ENCODE measurements at places on chromosomes 7 and 10. TPM values are rescaled to one million over a fixed set of nuclear protein-coding genes. Genes with fewer than 3 reads are reported as not detected.
A peak's percentile ranks its signal among the peaks of the same experiment; 100 is the strongest.

PNLIP gene
- total RNA-seq, result 0.15 TPM

CTAGE6 gene
- not detected for total RNA-seq

DNA sequence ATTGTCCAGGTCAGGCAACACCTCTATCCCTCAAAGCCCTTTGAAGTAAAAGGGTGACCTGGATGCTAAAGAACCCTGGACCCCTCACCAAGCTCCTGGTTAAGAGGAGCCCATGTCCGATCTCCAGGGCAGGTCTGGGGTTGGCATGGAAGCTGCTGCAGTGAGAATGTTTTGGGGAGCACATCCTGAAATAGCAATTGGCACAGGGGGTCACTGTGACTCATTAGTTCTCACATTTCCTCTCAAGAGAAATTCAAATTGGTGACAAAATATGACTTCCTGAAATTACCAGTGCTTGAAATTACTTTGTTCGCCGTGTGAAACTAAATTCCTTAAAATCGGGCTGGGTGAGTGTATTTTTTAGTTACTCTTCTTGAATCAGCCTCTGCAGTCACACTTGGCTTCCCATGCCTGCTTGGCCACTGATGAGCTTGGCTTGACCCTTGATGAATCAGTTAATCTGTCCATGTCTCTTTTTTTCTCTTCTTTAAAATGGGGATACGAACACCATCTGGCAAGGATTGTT lies 18.8 kb upstream of the ARHGAP22 start:
- no peaks in the 10 kb centered on the region for H3K4me1 ChIP-seq
- no peak overlapping the region for H3K27ac ChIP-seq
- H3K36me3 ChIP-seq, result no peaks in the 10 kb centered on the region
- no peak for DNase-seq
- no peak overlapping the region for H3K4me3 ChIP-seq

IMMP2L gene
- total RNA-seq, result 27.3 TPM

GRCh38 chr7:139715194-139715815 lies 62.5 kb downstream of the HIPK2 start:
- no peak overlapping the region for H3K4me3 ChIP-seq
- no peaks in the 10 kb centered on the region for H3K27me3 ChIP-seq
- no peaks in the 10 kb centered on the region for H3K36me3 ChIP-seq
- peak overlapping the region; percentile 74 for H3K27ac ChIP-seq
- H3K4me1 ChIP-seq, result peaks cover 30% of the 10 kb centered on the region
- DNase-seq, result no peak

GJD4 gene
- total RNA-seq, result not detected

GRCh38 chr7:5139998-5140397 lies 50.0 kb upstream of the WIPI2 start:
- H3K27me3 ChIP-seq, result no peaks in the 10 kb centered on the region
- no peak overlapping the region for H3K4me3 ChIP-seq
- no peaks in the 10 kb centered on the region for H3K4me1 ChIP-seq
- no peaks in the 10 kb centered on the region for H3K36me3 ChIP-seq

ERVW-1 gene
- not detected for total RNA-seq

GRCh38 chr10:49116509-49117375 lies 1.4 kb upstream of the VSTM4 start:
- H3K4me3 ChIP-seq, result no peak overlapping the region
- no peaks in the 10 kb centered on the region for H3K27me3 ChIP-seq
- H3K27ac ChIP-seq, result no peak overlapping the region
- DNase-seq, result no peak
- no peaks in the 10 kb centered on the region for H3K36me3 ChIP-seq
- peaks cover 3% of the 10 kb centered on the region for H3K4me1 ChIP-seq

DNA sequence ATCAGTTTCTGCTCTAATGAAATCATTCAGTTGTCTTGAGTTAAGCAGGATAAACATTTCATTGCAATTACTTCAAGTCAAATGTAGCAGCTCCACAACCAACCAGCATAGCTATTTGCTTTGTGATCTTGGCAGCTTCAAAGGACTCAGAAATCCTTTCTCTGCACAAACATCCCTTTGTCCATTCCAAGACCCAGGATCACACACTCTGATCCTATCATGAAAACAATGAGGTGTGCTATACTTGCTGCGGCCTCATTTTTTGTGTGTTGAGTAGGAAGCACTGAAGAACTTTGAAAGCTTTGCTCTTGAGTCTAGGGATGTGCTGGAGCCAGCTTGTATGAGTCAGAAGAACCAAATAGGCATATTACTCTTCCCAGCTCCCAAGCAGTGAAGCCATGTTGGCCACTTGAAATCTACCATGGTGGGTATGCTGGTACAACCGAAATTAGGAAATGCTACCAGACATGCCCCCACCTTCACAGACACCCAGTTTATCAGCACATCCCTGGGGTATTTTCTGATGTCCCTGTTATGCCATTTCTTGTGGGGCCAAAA lies 199.4 kb upstream of the PRSS58 start:
- H3K27ac ChIP-seq, result no peak overlapping the region
- no peak for DNase-seq
- H3K36me3 ChIP-seq, result no peaks in the 10 kb centered on the region
- no peak overlapping the region for H3K4me3 ChIP-seq
- H3K27me3 ChIP-seq, result no peaks in the 10 kb centered on the region

NPY4R2 gene
- not detected for total RNA-seq

MRC1 gene
- total RNA-seq, result 12.5 TPM

NUDT13 gene
- 2.9 TPM for total RNA-seq

DNA sequence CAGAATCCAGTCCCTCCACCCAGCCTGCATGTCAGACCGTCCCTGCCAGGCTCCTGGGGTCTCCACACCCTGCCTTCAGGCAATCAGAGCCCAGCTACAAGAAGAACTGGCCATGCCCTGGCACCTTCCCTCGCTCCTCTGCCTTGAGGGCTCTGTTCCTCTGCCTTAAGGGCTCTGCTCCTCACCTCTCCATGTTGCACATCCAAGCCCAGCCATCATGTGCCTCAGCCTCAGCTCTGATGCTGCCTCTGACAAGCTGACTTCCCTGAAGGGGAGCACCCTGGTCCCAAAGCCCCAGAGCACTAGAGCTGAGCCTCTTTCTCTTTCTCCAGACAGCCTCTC lies 50.3 kb upstream of the ANTXRL start:
- H3K4me1 ChIP-seq, result no peaks in the 10 kb centered on the region
- no peaks in the 10 kb centered on the region for H3K36me3 ChIP-seq
- no peak for DNase-seq
- no peak overlapping the region for H3K4me3 ChIP-seq
- H3K27ac ChIP-seq, result no peak overlapping the region

LIPJ gene
- 0.30 TPM for total RNA-seq

- H3K4me3 ChIP-seq, result no peak overlapping the region
- no peaks in the 10 kb centered on the region for H3K36me3 ChIP-seq
- no peaks in the 10 kb centered on the region for H3K4me1 ChIP-seq
- no peak for DNase-seq
- no peaks in the 10 kb centered on the region for H3K27me3 ChIP-seq
Observed at GRCh38 chr10:104766341-104766740, 125.3 kb downstream of the SORCS3 start.

LRRC18 gene
- total RNA-seq, result not detected

DNA sequence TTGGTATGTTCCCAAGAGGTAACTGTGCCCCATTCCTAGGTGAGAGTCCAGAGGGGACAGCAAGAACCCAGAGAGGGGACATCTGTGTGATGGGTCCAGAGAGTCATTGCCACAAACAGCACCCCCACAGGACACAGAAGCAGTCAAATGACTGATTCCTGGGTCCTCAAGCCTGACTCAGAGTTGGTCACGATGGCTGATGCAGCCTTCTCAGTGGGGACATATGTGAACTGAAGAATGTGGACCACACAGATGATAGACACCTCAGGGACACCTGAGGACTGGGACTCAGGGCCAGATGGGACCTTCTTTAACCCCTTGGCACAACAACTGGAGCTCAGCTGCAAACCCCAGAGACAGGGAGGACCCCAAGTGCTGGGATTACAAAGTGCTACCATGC lies 96.5 kb downstream of the STRA8 start:
- no peak overlapping the region for H3K4me3 ChIP-seq
- H3K36me3 ChIP-seq, result no peaks in the 10 kb centered on the region
- no peaks in the 10 kb centered on the region for H3K27me3 ChIP-seq
- H3K27ac ChIP-seq, result no peak overlapping the region
- DNase-seq, result no peak
- no peaks in the 10 kb centered on the region for H3K4me1 ChIP-seq

NKX2-3 gene
- not detected for total RNA-seq

NUTM2B gene
- 0.74 TPM for total RNA-seq

DNA sequence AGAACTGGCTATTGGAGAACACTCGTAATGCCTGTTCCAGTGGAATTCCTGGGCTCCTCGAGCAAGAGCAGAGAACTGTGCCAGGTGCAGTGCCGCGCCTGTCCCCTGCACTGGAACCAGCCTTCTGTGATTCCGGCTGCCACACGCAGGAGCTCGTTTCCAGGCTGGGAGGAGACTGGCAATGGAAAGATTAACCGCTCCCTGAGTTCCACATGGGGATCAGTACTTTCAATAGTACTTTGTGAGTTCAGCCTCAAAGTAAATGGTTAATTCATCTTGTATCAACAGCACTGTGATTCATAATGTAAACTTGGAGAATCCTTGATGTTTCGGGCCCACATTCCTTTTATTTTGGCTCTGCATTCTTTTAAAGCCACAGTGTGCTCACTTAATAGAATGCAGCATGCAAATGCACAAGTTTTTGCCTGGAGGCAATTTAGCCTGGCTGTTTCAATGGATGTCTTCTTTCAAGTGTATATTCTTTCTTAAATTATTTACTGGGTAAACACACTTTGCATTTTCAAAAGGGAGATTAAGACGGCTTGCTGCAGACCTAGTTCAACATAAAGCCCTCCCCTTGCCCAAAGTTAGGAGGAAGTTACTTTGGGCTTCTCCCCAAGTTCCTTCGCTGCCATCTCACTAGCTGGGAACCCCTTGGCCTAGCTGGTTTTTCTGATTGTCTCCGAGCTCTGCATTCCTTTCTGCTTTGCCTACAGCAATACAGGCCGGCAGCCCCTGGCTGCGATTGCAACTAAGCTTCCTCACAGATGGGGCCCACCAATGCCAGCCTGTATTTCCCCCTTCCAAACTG lies 138.1 kb upstream of the TCF7L2 start:
- no peaks in the 10 kb centered on the region for H3K27me3 ChIP-seq
- no peak for DNase-seq
- peaks cover 3% of the 10 kb centered on the region for H3K36me3 ChIP-seq

ABHD11 gene
- 7.2 TPM for total RNA-seq

DNA sequence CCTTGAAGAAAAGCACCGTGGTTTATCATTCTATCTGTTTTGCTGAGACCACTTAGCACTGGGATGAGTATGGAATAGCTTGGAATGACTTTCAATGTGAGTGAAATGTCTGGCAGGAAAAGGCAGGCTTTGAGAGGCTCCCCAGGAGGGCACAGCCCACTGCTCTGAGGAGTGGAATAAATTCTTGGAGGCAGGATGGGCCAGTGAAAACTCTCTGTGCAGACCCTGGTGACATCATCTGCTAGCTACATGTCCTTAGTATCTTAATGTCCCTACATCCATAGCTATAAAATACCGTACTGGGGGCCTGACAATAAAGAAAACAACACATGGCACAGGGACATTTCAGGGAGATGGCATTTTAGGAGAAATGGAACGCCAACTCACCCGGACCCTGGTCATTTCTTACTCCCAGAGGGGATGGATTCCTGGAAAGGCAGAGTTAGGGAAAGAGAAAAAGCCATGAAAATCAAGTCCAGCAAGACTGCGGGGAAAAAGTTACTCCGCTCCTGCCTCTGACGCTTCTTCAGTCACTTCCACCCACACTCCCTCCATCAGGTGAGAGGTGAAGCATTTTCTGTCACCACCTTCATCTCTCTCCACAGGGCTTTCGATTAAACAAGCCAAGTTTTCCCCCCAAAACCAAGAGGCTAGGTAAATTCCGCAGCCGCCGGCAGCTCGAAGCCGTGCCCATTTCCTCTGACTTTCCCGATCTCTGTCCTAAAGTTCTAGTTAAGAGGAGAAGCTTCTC lies 991 bp downstream of the ZNF239 start:
- DNase-seq, result no peak
- peak overlapping the region; percentile 82 for H3K27ac ChIP-seq
- no peaks in the 10 kb centered on the region for H3K36me3 ChIP-seq
- H3K27me3 ChIP-seq, result no peaks in the 10 kb centered on the region

GRCh38 chr7:30038196-30038980 lies 10.2 kb downstream of the PLEKHA8 start:
- H3K4me3 ChIP-seq, result no peak overlapping the region
- DNase-seq, result no peak
- peaks cover 3% of the 10 kb centered on the region for H3K4me1 ChIP-seq
- H3K27ac ChIP-seq, result no peak overlapping the region

ATOH7 gene
- not detected for total RNA-seq

- H3K4me3 ChIP-seq, result no peak overlapping the region
- no peaks in the 10 kb centered on the region for H3K36me3 ChIP-seq
- H3K27ac ChIP-seq, result no peak overlapping the region
- DNase-seq, result no peak
- H3K4me1 ChIP-seq, result no peaks in the 10 kb centered on the region
Observed at GRCh38 chr10:105549731-105550130, 908.6 kb downstream of the SORCS3 start.

- DNase-seq, result no peak
- no peak overlapping the region for H3K4me3 ChIP-seq
- peak overlapping the region; percentile 74 for H3K27ac ChIP-seq
- H3K4me1 ChIP-seq, result peaks cover 83% of the 10 kb centered on the region
- no peaks in the 10 kb centered on the region for H3K36me3 ChIP-seq
Observed at GRCh38 chr10:58350619-58351323, 16.0 kb downstream of the UBE2D1 start.

- no peaks in the 10 kb centered on the region for H3K4me1 ChIP-seq
- H3K27me3 ChIP-seq, result no peaks in the 10 kb centered on the region
- H3K27ac ChIP-seq, result no peak overlapping the region
Observed at GRCh38 chr7:121286742-121287734, 41.8 kb upstream of the WNT16 start.

DNA sequence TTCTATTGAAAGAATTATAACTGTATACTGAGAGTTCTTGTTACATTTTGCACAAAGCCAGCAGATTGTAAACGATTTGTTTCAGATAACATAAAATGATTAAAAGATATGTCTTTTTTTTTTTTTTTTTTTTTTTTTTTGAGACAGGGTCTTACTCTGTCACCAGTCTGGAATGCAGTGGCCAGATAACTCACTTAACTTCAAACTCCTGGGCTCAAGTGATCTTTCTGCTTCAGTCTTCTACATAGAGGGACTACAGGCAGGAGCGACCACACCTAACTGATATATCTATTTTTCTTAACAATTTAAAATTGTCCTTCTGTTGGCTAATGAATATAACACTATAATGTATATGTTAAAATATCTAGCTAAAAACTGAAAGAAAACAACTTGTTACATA lies 317.3 kb upstream of the CACNA2D1 start:
- DNase-seq, result no peak
- H3K36me3 ChIP-seq, result no peaks in the 10 kb centered on the region
- H3K27me3 ChIP-seq, result no peaks in the 10 kb centered on the region
- H3K4me1 ChIP-seq, result no peaks in the 10 kb centered on the region
- no peak overlapping the region for H3K27ac ChIP-seq

DNA sequence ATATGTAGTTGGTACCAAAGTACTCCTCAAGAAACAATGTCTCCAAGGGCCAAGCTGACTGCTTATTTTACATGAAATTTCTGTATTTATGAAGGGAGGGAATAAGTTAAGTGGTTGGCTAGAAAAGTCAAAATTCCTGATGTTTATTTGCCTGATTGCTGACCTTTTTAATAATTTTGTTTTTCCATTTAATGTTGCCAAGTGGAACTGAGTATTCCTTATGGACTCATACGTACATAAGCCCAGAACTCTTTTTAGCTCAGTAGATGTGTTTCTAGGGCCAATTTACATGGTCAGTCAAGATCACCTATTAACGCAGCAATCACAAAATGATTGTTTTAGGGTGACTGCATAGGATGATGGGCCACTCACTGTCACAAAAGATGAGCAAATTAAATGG lies 78.3 kb upstream of the FZD8 start:
- no peak overlapping the region for H3K27ac ChIP-seq
- no peak for DNase-seq
- H3K27me3 ChIP-seq, result no peaks in the 10 kb centered on the region
- no peaks in the 10 kb centered on the region for H3K36me3 ChIP-seq
